ENCODE measurements at places on chromosomes 3 and 15.

GRCh38 chr15:28037969-28038590 lies 61.0 kb downstream of the OCA2 start:
- H3K27ac ChIP-seq: no peak overlapping the region
- no peaks in the 10 kb centered on the region for H3K27me3 ChIP-seq
- no peaks in the 10 kb centered on the region for H3K36me3 ChIP-seq
- H3K4me1 ChIP-seq: no peaks in the 10 kb centered on the region
- no peak overlapping the region for H3K4me3 ChIP-seq

GRCh38 chr15:85010071-85010385 lies 28.4 kb downstream of the PDE8A start:
- no peaks in the 10 kb centered on the region for H3K27me3 ChIP-seq
- DNase-seq: no peak
- no peak overlapping the region for H3K27ac ChIP-seq
- peaks cover 13% of the 10 kb centered on the region for H3K4me1 ChIP-seq
- no peak overlapping the region for H3K4me3 ChIP-seq
- H3K36me3 ChIP-seq: no peaks in the 10 kb centered on the region

DNA sequence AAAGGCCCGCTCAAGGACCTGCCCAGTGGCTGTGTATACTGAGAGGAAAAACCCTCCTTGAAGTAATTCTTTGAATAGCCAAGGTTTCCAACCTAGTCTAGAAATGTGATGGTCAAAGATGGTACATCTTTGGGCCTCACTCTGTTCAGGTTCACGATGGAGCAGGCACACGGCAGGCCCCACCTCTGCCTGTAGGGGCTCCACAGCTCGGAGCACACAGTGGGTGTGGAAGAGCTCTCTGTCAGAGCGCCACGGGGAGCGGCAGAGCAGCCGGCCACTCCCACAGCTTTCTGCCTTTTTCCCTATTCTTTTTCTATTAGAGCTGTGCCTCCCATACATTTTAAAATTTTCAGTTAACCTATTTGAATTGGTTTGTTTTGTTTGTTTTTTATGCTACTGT lies 89.5 kb downstream of the CTNNB1 start:
- H3K36me3 ChIP-seq: no peaks in the 10 kb centered on the region
- no peak overlapping the region for H3K27ac ChIP-seq
- no peak overlapping the region for H3K4me3 ChIP-seq
- peak; percentile 21 for DNase-seq
- H3K4me1 ChIP-seq: peaks cover 10% of the 10 kb centered on the region

DNA sequence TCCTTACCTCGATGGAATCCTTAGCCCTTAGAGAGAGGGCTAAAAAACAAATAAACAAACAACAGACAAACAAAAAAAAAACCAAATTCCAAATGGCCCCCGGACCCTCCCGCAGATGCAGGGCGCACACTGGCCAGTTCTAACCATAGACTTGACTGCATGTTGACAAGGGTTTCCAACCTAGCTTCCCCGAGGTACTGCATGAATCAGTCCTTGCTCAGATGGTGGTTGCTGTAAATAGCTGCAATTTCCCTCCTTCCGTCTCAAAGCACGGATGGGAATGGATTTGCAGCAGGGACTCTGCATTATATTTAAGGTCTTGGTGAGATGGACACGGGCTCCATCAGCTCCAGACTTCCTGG lies 162.8 kb downstream of the CD47 start:
- peaks cover 18% of the 10 kb centered on the region for H3K27me3 ChIP-seq
- H3K36me3 ChIP-seq: no peaks in the 10 kb centered on the region
- no peak for DNase-seq
- peak overlapping the region; percentile 81 for H3K4me3 ChIP-seq
- H3K27ac ChIP-seq: no peak overlapping the region

DNA sequence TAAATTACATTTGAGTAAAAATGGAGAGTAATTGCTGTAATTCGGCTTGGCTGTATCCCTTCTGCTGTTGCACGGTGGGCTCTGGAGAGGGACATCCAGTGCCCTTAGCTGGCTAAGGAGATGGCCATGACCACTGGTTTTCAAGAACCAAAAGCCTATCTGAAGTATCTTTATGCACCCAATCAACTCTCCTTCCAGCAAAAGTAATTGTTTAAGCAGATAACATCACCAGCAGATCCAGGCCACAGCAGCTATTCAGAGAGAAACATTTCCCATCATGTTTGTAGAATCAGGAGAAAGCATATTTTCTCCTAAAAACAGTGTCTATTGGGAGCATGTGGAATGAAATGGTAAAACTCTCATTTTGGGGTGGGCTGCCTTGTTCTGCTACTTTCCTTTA lies 514.5 kb upstream of the RGMA start:
- DNase-seq: no peak
- H3K4me3 ChIP-seq: no peak overlapping the region
- H3K4me1 ChIP-seq: peaks cover 12% of the 10 kb centered on the region
- H3K27me3 ChIP-seq: no peaks in the 10 kb centered on the region
- no peaks in the 10 kb centered on the region for H3K36me3 ChIP-seq

GRCh38 chr3:128330214-128330842 lies 136.4 kb downstream of the DNAJB8 start:
- DNase-seq: no peak
- H3K27me3 ChIP-seq: no peaks in the 10 kb centered on the region
- H3K4me1 ChIP-seq: peaks cover 8% of the 10 kb centered on the region

GRCh38 chr3:108511055-108511454 lies 659 bp upstream of the MYH15 start:
- H3K4me1 ChIP-seq: peaks cover 7% of the 10 kb centered on the region
- DNase-seq: no peak
- H3K36me3 ChIP-seq: no peaks in the 10 kb centered on the region
- H3K27me3 ChIP-seq: no peaks in the 10 kb centered on the region
- H3K27ac ChIP-seq: no peak overlapping the region

GRCh38 chr3:5197022-5197421 lies 9.5 kb downstream of the EDEM1 start:
- peaks cover 55% of the 10 kb centered on the region for H3K4me1 ChIP-seq
- DNase-seq: no peak
- peaks cover 32% of the 10 kb centered on the region for H3K36me3 ChIP-seq
- peak overlapping the region; percentile 96 for H3K27ac ChIP-seq

DNA sequence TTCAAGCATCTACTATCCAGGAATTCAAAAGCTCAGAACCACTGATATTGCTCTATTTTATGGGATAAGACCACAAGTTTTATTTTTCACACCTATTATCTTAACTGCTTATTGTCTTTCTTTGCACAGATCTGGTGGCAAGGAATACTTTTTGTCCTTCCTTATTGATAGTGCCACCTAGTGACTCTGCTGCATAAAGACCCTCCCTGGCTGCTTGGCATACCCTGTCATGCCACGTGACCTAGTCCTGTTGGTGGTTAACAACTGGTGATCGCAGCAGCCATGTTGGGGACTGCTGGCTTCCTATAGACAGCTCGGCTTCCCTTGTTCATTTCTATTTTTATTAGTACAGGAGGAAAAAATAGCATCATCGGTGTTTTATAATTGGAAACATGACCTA lies 236.3 kb downstream of the MEX3B start:
- peak; percentile 41 for DNase-seq
- H3K36me3 ChIP-seq: no peaks in the 10 kb centered on the region
- no peak overlapping the region for H3K4me3 ChIP-seq
- peaks cover 9% of the 10 kb centered on the region for H3K4me1 ChIP-seq

DNA sequence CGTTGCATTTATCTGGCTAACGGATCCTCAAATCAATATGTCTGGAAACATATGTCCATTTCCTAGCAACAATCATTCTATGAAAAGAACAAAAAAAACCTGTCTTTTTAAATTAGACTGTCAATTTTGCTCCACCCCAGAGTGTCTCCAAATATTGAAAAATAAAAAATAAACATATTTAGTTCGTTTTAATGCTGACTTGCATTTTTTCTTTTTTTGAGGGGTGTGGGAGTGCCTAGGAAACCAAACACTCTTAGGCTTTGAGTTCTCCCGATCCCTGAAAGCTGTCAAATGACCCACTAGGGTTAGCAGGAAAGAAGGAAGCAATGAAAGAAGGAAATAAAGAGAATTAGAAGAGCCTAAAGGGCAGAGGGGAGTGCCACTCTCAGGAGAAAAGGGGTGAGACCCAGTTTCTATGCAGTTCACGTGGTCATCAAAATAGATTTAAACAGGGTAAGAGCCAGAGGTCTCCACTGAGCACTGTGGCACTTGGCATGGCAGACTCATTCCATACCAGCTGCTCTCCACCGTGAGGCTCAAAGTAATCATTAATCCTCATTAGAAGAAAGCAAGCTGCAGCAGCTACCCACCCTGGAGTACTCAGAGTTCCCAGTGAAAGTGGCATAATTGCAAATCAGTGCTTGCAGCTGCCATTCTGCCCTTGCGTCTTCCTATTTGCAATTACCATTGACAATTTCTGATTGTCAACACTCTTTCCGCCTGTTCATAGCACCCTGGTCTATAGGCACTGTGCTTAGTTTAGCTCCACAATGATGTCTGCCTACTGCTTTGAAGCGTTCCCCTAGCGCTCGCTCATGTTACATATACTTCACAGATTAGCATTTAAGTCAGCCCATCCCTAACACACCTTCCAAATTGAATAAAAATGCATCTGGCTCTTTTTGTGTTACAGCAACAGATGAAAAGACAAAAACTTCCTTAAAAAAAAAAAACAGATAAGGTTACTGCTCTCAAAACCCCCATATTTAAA lies 32.3 kb downstream of the PDZRN3 start:
- H3K4me1 ChIP-seq: peaks cover 10% of the 10 kb centered on the region
- no peak for DNase-seq
- no peak overlapping the region for H3K4me3 ChIP-seq

GRCh38 chr3:12953201-12953995 lies 112.0 kb upstream of the RPL32 start:
- no peaks in the 10 kb centered on the region for H3K36me3 ChIP-seq
- no peak for DNase-seq

DNA sequence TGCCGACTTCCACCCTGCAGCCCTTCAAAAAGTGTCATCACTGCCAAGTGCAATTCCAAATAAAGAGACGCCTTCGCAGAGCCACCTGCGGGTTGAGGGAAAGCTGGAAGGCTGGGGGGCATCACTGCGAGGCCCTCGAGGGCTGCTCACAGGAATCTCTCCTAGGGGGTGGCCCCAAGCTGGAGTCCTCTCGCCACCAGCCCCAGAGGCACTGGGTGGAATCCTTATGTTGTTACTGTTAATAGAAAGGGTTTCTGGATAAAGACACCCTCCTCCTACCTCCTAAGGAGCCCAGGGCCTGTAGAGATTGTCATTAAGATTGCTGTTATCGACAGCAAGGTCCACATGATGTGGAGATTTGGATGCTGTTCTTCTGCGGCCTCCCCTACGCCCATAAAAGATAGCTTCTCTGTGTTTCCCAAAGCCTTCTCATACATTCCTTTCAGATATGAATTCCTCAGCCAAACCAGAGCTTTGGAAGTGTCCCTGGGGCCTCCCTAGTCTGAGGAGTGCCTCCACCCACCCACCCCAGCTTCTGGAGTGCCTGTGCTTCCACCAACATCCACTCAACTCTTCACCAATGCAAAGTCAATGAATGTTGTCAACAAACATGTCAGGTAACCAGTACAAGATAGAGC lies 512.7 kb downstream of the SHQ1 start:
- no peaks in the 10 kb centered on the region for H3K27me3 ChIP-seq
- no peak overlapping the region for H3K4me3 ChIP-seq

GRCh38 chr15:42891569-42891968 lies 29.0 kb downstream of the TTBK2 start:
- DNase-seq: no peak
- H3K4me1 ChIP-seq: peaks cover 10% of the 10 kb centered on the region
- peaks cover 14% of the 10 kb centered on the region for H3K36me3 ChIP-seq

GRCh38 chr3:135050536-135050935 lies 255.5 kb downstream of the EPHB1 start:
- DNase-seq: no peak
- no peaks in the 10 kb centered on the region for H3K36me3 ChIP-seq
- peaks cover 16% of the 10 kb centered on the region for H3K4me1 ChIP-seq
- H3K4me3 ChIP-seq: no peak overlapping the region
- no peak overlapping the region for H3K27ac ChIP-seq
- H3K27me3 ChIP-seq: no peaks in the 10 kb centered on the region

GRCh38 chr3:174193604-174194003 lies 665.5 kb upstream of the NAALADL2 start:
- no peak overlapping the region for H3K4me3 ChIP-seq
- peaks cover 19% of the 10 kb centered on the region for H3K4me1 ChIP-seq
- DNase-seq: no peak
- H3K27me3 ChIP-seq: no peaks in the 10 kb centered on the region
- no peak overlapping the region for H3K27ac ChIP-seq
- H3K36me3 ChIP-seq: no peaks in the 10 kb centered on the region

- no peak overlapping the region for H3K4me3 ChIP-seq
- no peaks in the 10 kb centered on the region for H3K27me3 ChIP-seq
- H3K4me1 ChIP-seq: peaks cover 12% of the 10 kb centered on the region
- no peak overlapping the region for H3K27ac ChIP-seq
- peaks cover 20% of the 10 kb centered on the region for H3K36me3 ChIP-seq
Measured at GRCh38 chr3:185663929-185664328, 77.8 kb downstream of the SENP2 start.

GRCh38 chr3:105466495-105467404 lies 100.0 kb downstream of the ALCAM start:
- no peak overlapping the region for H3K27ac ChIP-seq
- no peak overlapping the region for H3K4me3 ChIP-seq
- DNase-seq: no peak
- H3K4me1 ChIP-seq: peaks cover 17% of the 10 kb centered on the region
- no peaks in the 10 kb centered on the region for H3K27me3 ChIP-seq

DNA sequence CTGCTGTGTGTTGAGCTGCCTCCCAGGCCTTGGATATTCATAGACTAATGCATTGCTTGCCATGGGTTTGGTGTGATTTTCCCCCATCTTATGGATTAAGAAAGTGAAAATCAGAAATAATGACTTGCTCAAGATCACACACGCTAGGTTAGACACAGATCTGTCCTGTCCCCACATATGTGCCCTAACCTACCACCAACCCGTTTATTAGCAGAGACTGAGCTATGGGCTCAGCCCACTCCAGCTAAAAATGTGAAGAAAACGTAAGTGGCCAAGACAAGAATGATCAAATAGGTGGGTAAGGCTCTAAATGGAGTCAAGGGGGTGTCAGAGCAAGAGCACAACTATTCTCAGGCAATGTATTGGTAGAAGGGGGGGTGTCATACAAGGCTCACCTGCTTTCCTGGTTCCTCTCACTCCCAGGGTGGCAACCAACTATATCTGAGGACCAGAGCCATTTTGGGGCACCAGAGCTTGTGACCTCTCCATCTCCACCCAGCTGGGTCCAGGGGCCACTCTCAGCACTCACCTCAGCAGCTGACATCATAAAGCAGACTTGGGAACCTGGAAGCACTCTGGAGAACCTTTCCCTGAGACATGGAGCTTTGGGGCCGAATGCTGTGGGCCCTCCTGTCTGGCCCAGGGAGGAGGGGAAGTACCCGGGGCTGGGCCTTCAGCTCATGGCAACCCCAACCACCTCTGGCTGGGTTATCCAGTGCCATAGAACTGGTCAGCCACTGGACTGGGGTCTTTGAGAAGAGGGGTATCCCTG lies 1.4 kb downstream of the HEMK1 start:
- H3K27ac ChIP-seq: no peak overlapping the region
- H3K27me3 ChIP-seq: peaks cover 15% of the 10 kb centered on the region
- DNase-seq: no peak
- peak overlapping the region; percentile 96 for H3K4me3 ChIP-seq

- DNase-seq: peak; percentile 59
- no peak overlapping the region for H3K4me3 ChIP-seq
- H3K27me3 ChIP-seq: no peaks in the 10 kb centered on the region
- H3K27ac ChIP-seq: no peak overlapping the region
Measured at GRCh38 chr3:128572644-128573105, 77.9 kb downstream of the RPN1 start.

Data from WTC11 (cell line).